ENCODE measurements at places on chromosomes 3 and 15. TPM values are rescaled to one million over a fixed set of nuclear protein-coding genes. Genes with fewer than 3 reads are reported as not detected.
A peak's percentile ranks its signal among the peaks of the same experiment; 100 is the strongest.

Gene TRANK1
- 17.9 TPM for total RNA-seq

Gene CFAP20DC
- total RNA-seq, result not detected

Gene GLT8D1
- total RNA-seq, result 7.9 TPM

Gene CASR
- total RNA-seq, result not detected

Gene NR1D2
- total RNA-seq, result 38.4 TPM

Gene TLR9
- not detected for total RNA-seq

Gene CCDC12
- total RNA-seq, result 56.7 TPM

DNA sequence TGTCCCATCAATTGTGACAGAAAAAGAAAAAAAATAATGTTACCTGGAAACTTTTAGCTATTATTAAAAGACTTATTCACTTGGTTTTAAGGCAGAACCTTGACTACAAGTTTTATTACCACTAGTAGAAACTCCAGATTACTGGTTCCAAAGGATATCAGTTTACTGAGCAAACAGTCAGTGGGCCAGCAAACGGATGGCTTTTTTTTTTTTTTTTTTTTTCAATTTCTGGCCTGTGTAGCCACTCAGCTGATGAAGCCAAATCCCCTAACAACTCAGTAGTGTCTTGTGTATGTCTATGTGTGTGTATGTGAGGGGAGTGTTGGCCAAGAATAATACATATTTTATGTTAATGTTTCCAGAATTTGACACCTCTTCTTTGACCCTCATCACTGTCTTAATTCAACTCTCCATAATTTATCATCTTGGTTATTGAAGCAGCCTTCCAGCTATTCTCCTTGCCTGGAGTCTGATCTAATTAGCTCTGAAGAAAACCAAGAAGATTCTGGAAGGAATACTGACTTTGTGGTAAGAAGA lies 724.9 kb downstream of the NSUN3 start:
- no peak overlapping the region for H3K27ac ChIP-seq
- no peak overlapping the region for H3K4me3 ChIP-seq
- no peaks in the 10 kb centered on the region for H3K4me1 ChIP-seq
- no peak for DNase-seq
- no peaks in the 10 kb centered on the region for H3K27me3 ChIP-seq

- H3K27me3 ChIP-seq, result no peaks in the 10 kb centered on the region
- no peak overlapping the region for H3K27ac ChIP-seq
- no peaks in the 10 kb centered on the region for H3K36me3 ChIP-seq
These were observed 166.6 kb downstream of the TLE3 start for GRCh38 chr15:69931156-69931555.

DNA sequence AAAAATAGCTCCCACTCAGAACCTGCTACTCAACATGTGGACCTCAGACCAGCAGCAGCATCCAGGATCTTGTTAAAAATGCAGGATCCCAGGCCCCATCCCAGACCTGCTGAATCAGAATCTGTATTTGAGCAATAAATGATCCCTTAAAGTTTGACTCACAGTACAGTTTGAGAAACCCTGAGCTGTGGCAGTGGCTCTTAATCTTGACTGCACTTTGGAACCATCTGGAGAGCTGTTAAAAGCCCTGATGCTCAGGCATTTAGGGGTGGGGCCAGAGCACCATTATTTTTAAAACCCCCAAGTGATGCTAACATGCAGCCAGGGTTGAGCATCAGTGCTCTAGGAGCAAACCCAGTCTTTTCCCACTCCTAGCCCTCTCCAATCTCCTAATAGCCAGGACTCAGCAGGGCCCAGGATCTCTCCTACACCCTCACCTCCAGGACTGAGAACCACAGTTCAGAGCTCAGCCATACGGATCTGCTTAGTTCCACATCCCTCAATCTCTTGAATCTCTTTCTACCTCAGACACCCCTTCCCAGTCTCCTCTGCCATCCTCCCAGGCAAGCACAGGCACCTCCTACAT lies 10.2 kb downstream of the RFTN1 start:
- H3K27me3 ChIP-seq, result no peaks in the 10 kb centered on the region
- H3K4me3 ChIP-seq, result no peak overlapping the region
- no peaks in the 10 kb centered on the region for H3K36me3 ChIP-seq
- DNase-seq, result no peak
- H3K27ac ChIP-seq, result no peak overlapping the region
- no peaks in the 10 kb centered on the region for H3K4me1 ChIP-seq

GRCh38 chr3:160448845-160449635 lies 546 bp downstream of the TRIM59 start:
- no peaks in the 10 kb centered on the region for H3K27me3 ChIP-seq
- no peaks in the 10 kb centered on the region for H3K36me3 ChIP-seq
- peak overlapping the region; percentile 51 for H3K4me3 ChIP-seq
- H3K4me1 ChIP-seq, result no peaks in the 10 kb centered on the region
- DNase-seq, result no peak
- peak overlapping the region; percentile 64 for H3K27ac ChIP-seq

DNA sequence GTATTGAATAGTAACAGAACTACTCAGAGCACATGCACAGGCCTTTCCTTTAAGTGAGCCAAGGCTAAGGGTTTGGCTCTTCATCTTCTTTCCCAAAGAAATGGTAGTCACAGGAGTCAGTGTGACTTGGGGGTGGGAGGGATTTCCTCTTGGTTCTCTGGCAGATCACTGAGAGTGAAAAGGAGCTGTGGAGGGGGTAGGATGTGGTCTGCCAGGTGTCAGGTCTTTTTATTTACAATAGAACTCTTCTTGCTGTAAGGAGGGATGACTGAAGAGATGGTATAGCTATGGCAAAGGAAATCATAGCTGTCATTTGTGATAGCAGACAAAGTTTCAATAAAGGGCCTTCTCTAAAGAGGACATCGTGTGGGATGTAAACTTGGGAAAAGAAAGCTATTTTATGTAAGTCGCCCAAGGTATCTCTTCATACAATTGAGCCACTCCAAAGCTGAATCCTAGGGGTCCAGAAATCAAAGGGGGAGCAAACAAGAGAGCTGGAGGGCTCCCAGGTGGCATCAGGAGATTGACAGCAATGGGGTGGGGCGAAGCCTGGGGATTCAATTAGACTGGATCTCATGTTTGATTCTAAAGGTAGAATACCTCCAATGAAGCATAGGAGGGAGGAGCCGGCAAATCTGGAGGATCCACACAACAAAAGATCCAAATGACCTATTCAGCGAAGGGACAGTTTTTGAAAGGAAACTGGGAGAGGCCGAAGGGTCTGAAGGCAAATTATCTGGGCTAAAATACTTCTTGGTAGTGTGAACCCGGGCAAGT lies 20.0 kb upstream of the CHD2 start:
- H3K36me3 ChIP-seq, result no peaks in the 10 kb centered on the region
- no peak overlapping the region for H3K4me3 ChIP-seq
- H3K4me1 ChIP-seq, result no peaks in the 10 kb centered on the region
- no peak for DNase-seq

- H3K27ac ChIP-seq, result no peak overlapping the region
- no peaks in the 10 kb centered on the region for H3K4me1 ChIP-seq
- H3K36me3 ChIP-seq, result no peaks in the 10 kb centered on the region
- no peak overlapping the region for H3K4me3 ChIP-seq
- H3K27me3 ChIP-seq, result no peaks in the 10 kb centered on the region
These were observed 162.8 kb downstream of the CGGBP1 start for GRCh38 chr3:87895983-87896382.

GRCh38 chr3:115108614-115109013 lies 38.5 kb downstream of the ZBTB20 start:
- H3K4me1 ChIP-seq, result no peaks in the 10 kb centered on the region
- H3K36me3 ChIP-seq, result no peaks in the 10 kb centered on the region
- no peaks in the 10 kb centered on the region for H3K27me3 ChIP-seq
- no peak overlapping the region for H3K4me3 ChIP-seq

- H3K4me3 ChIP-seq, result no peak overlapping the region
- H3K27ac ChIP-seq, result no peak overlapping the region
- no peaks in the 10 kb centered on the region for H3K27me3 ChIP-seq
- DNase-seq, result no peak
- H3K4me1 ChIP-seq, result no peaks in the 10 kb centered on the region
- no peaks in the 10 kb centered on the region for H3K36me3 ChIP-seq
These were observed 30.3 kb upstream of the ZNF385D start for GRCh38 chr3:21781355-21781754.

DNA sequence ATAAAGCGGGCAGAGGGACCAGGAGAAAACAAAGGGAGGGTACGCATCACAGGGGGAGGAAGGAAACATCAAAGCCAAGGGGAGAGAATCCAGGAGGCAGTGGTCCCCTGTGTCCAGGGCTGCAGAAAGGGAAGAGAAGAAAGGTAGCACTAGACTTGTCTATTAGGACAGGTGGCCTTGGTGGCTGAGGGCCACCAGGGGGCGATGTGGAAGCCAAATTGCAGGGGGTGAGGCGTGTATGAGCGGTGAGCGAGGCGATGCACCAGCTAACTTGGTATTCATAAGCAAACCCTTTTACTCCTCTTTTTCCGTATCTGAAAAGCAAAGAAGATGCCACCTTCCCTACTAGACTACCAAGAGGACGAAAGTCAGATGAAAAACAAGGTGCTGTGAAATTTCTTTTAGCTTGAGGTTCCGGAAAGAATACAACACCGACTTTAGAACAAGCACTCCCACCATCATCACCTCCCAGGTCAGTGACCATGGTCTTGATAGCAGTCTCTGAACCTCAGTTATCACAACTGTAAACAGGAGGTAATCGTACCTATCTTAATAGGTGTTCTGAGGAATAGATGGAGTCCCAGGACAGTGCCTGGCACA lies 654.4 kb upstream of the ADAMTS9 start:
- no peak overlapping the region for H3K27ac ChIP-seq
- DNase-seq, result no peak
- no peaks in the 10 kb centered on the region for H3K36me3 ChIP-seq
- no peaks in the 10 kb centered on the region for H3K4me1 ChIP-seq

DNA sequence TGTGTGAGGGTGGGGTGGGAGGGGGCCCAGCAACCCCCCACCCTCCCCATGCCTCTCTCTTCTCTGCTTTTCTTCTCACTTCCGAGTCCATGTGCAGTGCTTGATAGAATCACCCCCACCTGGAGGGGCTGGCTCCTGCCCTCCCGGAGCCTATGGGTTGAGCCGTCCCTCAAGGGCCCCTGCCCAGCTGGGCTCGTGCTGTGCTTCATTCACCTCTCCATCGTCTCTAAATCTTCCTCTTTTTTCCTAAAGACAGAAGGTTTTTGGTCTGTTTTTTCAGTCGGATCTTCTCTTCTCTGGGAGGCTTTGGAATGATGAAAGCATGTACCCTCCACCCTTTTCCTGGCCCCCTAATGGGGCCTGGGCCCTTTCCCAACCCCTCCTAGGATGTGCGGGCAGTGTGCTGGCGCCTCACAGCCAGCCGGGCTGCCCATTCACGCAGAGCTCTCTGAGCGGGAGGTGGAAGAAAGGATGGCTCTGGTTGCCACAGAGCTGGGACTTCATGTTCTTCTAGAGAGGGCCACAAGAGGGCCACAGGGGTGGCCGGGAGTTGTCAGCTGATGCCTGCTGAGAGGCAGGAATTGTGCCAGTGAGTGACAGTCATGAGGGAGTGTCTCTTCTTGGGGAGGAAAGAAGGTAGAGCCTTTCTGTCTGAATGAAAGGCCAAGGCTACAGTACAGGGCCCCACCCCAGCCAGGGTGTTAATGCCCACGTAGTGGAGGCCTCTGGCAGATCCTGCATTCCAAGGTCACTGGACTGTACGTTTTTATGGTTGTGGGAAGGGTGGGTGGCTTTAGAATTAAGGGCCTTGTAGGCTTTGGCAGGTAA lies 8.1 kb downstream of the FAM131A start:
- H3K27me3 ChIP-seq, result no peaks in the 10 kb centered on the region
- H3K36me3 ChIP-seq, result no peaks in the 10 kb centered on the region
- H3K27ac ChIP-seq, result no peak overlapping the region
- H3K4me3 ChIP-seq, result no peak overlapping the region
- no peak for DNase-seq

- no peak overlapping the region for H3K27ac ChIP-seq
- no peaks in the 10 kb centered on the region for H3K4me1 ChIP-seq
- no peaks in the 10 kb centered on the region for H3K36me3 ChIP-seq
- no peaks in the 10 kb centered on the region for H3K27me3 ChIP-seq
These were observed 157.2 kb upstream of the MYRIP start for GRCh38 chr3:39651993-39652739.

Data from uterus (tissue), 4 donors.